ENCODE measurements at places on chromosomes 3 and 15. TPM values are rescaled to one million over a fixed set of nuclear protein-coding genes. Genes with fewer than 3 reads are reported as not detected.

GP5 gene
- total RNA-seq, result 0.08 TPM

TEX55 gene
- total RNA-seq, result not detected

AADACL2 gene
- total RNA-seq, result 3.0 TPM

DNA sequence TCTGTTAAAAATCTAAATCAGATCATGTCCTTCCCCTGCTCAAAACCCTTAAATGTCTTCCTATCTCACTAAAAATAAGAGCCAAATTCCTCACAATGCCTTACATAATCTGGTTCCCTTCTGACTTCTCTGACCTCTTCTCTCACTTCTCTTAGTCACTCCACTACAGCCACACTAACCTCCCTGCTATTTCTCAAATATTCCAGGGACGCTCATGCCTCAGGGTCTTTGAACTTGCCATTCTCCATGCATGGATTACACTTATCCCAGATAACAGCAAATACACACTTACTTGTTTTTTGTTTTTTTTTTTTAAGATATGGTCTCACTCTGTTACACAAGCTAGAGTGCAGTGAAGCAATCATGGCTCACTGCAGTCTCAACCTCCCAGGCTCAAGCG is 8.5 kb downstream of the TP53BP1 start:
- no peak for ATAC-seq

GRCh38 chr15:41574158-41574557 is 15.1 kb downstream of the TYRO3 start:
- ATAC-seq, result no peak

- peak; percentile 36 for ATAC-seq
These were observed 77.4 kb downstream of the RASA2 start for GRCh38 chr3:141564241-141564640.

GRCh38 chr3:87370007-87370406 is 93.6 kb upstream of the POU1F1 start:
- ATAC-seq, result no peak
